Lower leg skin (tissue), 4 donors: ENCODE measurements at places on chromosomes 11 and 22.

GRCh38 chr11:77082838-77083565 is 16.2 kb downstream of the CAPN5 start:
- DNase-seq: peak; percentile 47

DNA sequence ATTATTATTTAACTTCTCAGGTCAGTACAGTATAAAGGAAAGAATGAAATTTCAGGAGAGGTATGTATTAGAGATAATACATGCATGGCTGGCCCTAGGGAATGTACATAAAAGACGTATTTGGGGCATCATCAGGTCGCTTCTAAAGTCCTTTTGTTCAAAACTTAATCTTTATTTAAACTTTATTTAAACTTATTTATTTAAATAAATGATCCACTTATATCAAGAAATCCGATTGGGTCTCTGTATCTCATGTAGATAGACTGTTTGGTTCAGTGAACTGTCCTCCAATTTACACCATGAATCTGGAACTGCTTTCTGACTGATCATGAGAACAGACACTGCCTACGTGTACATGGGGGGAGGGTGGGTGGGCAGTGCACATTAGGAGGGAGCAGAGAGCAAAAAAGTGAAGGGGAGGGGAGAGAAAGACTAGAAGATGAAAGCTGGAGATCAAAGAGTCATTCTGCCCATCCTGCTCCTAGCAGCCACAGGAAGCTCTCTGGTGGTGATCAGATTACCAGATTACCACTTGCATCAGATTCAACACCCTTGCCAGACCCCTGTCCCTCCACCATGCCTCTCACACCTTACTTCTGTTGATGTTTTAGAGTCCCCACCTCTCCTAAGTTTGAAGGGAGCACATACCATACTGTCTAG is 92.1 kb upstream of the MTMR2 start:
- DNase-seq: no peak

GRCh38 chr11:7252683-7253213 is 1.0 kb downstream of the SYT9 start:
- DNase-seq: no peak

GRCh38 chr11:28657378-28658030 is 549.3 kb downstream of the METTL15 start:
- DNase-seq: no peak

DNA sequence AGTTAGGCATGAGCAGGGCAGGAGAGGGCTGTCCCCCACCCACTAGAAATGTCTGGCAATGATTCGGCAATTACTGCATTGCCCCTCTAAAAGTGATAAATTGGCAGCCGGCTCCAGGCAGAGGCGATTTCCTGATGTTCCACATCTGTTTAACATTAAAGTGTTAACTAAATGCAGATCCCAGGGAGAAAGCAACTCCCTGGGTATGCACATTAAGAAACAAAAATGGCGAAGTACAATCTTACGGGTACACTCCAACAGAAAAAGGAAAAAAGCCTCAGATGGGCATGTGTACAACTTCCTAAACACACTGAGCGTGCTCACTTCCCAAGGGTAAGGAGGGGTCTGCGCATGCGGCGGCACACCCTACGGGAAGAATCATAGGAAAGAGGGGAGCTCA is 314.4 kb downstream of the CASP12 start:
- no peak for DNase-seq

- DNase-seq: no peak
These were observed 97.2 kb downstream of the MICAL2 start for GRCh38 chr11:12207384-12208150.

DNA sequence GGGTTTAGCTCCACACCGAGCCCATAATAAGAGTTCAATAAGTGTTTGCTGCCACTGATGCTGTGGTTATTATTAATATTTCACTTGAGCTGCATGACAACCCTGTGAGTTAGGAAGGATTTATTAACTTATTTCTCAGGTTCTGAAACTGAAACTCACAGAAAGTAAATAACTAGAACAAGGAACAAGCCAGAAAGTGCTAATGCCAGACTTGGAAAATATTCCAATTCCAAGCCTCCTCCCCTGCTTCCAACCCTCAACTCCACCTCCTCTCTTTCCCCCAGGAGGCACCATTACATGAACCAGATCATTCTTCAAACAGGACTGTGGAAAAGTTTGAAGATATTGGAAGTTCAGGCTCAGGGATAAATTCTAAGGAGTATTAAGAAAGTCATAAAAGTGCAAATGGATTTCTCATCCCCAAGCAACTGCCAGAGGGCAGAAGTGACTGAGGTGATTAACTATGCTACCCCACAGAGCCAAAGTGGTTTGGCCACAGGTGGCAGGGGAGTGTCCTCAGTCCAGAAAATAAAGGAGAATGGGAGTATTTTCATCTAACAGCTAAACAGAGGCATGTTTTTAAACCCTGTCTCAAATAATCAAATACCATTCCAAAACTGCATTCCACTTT is 3.2 kb upstream of the FJX1 start:
- DNase-seq: no peak

DNA sequence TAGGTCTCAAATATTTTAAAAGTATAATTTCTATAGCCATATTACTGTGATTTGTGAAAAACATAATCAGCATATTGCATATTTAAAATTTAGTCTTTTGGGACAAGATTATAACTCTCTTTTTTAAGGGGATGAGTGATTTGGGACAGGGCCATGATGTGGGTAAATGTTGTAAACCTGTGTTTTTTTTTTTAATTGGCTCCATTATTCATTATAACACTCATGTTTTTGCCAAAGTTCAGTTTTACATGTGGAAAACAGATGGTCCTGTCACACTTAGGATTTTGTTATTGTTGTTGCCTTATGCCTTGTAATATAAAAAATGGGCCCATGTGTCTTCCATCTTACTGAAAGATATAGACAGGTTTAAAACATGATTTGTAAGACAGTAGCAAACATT is 1413.5 kb upstream of the RAG2 start:
- DNase-seq: no peak

GRCh38 chr11:64998141-64998540 is 1.4 kb upstream of the BATF2 start:
- no peak for DNase-seq

DNA sequence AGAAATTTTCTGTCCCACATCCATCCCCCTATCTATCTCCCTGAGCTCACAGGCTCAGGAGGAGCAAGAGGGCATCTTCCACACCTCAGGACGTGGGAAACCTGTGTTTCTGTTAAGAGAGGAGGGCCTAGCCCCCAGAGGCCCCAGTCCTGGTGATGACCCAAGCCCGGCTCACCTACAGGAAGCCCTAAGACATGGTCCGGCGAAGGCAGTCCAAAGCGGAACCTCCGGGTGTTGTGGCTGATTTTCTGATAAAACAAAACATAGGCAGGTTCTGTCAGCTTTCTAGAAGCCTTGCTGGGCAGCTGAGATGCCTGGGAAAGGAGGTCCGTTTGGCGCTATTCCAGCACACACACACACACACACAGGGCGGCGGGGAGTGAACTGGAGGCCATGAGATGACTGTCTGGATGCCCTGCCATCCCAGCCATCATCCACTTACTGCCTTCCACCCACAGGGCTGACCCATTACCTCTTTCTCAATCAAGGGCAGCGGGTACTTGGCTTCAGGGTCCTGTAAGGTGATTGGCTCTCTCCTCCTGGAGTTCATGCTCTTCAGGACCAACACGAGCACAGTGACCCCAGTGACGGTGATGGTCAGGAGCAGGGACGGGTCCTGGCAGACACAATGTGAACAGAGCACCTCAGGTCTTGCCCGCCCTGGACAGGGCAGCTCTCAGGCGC is 882 bp downstream of the CYB5R2 start:
- no peak for DNase-seq

GRCh38 chr11:120834686-120835210 is 189.2 kb upstream of the TBCEL start:
- no peak for DNase-seq

DNA sequence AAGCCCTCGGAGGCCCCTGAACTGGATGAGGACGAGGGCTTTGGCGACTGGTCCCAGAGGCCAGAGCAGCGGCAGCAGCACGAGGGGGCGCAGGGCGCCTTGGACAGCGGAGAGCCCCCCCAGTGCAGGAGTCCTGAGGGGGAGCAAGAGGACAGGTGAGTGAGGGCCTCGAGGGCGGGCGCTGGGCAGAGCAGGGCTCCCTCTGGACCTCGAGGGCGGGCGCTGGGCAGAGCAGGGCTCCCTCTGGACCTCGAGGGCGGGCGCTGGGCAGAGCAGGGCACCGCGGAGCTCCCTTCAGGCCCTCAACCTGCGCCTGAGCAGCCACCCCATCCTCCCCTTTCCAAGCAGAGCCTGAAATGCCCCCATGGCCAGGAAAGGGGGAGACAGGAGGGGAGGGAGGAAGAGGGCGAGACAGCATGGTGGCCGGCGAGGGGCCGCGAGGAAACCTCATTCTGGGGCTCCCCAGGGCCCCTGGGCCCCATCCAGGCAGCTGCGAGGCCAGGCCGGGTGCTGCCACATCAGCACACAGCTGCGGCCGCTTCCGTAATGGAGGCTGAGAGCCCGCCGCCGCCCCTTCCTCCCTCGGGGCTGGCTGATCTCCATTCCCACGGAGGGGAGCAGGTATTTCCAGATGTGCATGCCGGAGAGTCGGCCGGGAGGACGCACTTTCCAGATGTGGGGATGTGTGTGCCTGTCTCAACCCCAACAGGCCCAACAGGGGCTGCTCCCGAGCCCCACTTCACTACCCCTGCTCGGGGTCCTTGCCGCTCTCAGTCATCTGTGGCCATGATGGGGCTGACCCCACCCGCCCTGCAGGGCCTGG is 10.0 kb downstream of the PRR33 start:
- DNase-seq: no peak

DNA sequence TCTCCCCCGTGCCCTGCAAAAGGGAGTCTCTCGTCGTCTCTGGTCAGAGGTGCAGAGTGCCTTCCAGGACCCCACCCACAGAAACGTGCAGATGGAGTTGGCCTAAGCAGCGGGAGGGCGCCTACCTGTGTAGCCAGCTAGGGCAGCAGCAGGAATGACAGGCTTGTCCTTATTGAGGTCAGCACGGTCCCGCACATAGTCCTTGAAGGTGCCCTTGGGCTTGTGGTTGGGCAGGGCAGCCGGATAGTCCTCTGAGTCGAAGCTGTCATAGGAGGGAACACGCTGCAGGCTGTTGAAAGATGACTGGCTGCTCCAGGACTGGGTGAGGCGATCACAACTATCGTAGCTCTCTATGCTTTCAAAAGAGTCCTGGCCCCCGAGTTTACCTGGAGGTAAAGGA is 107.3 kb downstream of the ETS1 start:
- no peak for DNase-seq

- DNase-seq: no peak
These were observed 858.5 kb upstream of the FAT3 start for GRCh38 chr11:91365986-91366585.

DNA sequence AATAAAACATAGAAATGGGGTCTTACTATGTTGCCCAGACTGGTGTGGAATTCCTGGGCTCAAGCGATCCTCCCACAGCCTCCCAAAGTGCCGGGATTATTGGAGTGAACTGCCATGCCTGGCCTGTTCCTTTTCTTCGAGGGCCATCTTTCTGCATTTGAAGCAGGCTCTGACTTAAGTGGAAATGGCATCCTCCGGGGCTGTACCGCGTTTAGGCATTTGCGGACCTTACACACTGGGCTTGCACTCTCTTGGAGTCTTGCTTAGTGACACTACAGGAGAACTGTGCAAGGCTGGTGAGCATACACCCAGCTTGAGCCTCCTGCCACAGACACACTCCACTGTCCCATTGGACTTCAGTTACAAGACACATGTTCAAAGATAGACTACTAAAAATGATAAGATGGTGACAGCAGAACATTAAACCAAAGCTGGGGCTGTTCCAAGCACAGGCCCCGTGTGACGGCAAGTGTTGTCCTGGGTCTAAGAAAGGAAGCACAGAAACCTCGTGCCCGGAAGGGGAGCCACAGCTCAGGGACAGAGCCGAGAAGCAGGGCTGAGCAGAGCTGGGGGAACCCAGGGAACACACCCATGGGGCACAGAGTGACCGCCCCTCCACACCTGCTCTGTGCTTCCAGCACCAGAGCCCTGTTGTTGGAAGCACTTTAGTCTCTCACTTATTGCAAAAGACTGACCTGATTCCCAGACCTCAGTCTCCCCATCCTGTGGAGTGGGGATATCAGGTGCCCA is 59.0 kb upstream of the SHANK2 start:
- no peak for DNase-seq

GRCh38 chr11:26490546-26490945 is 81.5 kb downstream of the MUC15 start:
- no peak for DNase-seq

GRCh38 chr11:125157118-125157733 is 7.3 kb upstream of the PKNOX2 start:
- no peak for DNase-seq

GRCh38 chr11:78392854-78393253 is 24.8 kb downstream of the GAB2 start:
- DNase-seq: no peak

- DNase-seq: no peak
These were observed 546.3 kb downstream of the RAB38 start for GRCh38 chr11:87628957-87629356.

GRCh38 chr11:111762981-111763643 is 3.1 kb downstream of the PPP2R1B start:
- DNase-seq: no peak

DNA sequence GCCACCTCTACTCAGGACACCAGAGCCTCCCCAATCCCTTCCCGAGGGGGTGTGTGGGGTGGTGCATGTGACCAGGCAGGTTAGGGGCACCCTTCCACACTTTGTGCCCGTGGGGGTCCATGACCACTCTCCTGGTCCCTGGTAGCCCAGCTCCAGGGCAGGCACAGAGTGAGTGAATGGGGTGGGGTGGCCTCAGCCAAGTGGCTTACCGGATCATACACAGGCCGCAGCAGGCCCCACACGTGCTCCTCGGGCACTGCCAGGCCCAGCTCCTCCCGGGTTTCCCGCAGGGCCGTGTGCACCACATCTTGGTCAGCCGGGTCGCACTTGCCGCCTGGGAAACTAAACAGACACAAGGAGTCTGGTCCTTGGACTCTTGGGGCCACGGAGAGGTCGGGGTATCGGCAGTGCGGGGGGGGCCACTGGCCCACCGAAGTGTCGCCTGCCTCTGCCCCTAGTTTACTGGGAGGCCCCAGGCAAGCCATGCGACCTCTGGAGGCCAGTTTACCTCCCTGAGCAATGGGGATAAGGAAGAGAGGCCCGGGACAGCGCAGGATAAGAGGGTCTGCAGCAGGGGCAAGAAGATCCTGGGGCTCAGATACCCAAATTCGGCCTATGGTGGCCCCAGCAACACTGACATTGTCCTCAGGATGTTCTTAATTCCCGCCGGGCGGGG is 889 bp downstream of the NUDT8 start:
- DNase-seq: no peak

GRCh38 chr11:115469361-115469760 is 34.9 kb downstream of the CADM1 start:
- no peak for DNase-seq
